ENCODE measurements at places on chromosomes 4 and X.

GRCh38 chrX:46770000-46770816 is 11.3 kb upstream of the SLC9A7 start:
- DNase-seq = peak; percentile 76

DNA sequence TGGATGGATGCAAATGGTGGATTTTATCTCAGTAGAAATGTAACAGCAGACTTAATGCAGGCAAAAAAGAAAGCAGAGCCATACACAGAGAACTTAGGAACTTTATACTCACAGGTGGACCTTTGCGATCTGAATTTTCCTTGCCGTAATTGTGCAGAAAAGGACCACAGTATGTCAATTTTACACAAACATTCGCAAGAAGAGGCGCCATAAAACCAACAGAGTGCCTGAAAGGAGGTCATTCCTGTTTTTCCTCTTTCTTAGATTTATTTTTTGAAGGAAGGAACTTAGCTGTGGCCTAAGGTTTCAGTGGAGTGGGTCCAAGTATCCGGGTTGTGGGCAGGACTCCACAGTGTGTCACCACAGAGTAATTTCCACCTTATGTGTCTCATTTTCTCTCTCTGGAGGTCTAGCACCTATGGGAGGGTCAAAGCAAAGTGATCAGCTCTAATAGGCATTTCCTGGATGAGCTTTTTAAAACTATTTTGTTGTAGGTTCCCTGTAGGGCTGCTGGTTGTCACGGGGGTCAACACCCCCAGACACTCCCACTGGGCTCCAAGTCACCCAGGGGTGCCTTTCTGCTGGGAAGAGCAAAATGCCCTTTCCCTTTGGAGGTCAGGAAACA is 24.7 kb upstream of the PBDC1 start:
- DNase-seq = peak; percentile 59

- peak; percentile 72 for DNase-seq
Observed at GRCh38 chr4:140856621-140857062, 100.5 kb upstream of the TBC1D9 start.

DNA sequence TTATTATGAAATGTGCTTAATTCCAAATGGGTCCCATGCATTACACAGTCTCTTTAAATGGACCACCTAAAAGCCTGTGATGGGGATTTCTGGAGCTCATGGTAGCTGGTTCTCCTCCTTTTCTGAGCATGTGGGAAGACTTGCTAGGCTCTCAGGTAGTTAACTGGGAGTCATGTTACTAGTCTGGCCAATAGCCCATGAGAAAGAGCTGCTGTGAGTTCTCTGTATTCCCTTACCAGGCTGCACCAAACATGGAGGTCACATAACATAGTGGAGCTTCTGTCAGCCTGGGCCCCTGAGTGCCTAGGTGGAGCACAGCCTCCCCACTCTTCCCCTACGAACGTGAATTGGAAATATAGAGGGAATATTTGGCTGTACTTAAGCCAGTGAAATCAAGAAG is 198.4 kb downstream of the MAML3 start:
- no peak for DNase-seq

DNA sequence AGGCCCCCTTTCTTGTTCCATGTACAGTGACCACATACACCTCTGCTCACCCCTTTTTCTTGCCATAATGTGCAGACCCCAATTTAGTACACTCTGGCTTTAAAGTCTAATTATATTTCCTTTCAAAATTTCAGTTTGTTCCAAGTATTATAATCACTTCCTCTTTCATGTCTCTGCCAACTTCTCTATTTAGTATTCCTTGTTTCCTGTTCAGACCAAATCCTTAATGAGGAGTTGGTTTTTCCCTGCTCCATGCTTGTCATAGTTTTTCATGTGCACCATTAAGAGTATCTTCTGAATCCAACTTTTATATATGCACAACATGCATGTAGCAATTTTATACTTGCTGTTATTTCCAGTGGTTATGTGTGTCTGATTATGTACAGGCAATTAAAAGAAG is 32.3 kb downstream of the USP53 start:
- peak; percentile 30 for DNase-seq

- no peak for DNase-seq
Observed at GRCh38 chr4:27020203-27020602, 159.6 kb downstream of the STIM2 start.

GRCh38 chrX:148020329-148020728 is 39.2 kb downstream of the FMR1NB start:
- DNase-seq = no peak

DNA sequence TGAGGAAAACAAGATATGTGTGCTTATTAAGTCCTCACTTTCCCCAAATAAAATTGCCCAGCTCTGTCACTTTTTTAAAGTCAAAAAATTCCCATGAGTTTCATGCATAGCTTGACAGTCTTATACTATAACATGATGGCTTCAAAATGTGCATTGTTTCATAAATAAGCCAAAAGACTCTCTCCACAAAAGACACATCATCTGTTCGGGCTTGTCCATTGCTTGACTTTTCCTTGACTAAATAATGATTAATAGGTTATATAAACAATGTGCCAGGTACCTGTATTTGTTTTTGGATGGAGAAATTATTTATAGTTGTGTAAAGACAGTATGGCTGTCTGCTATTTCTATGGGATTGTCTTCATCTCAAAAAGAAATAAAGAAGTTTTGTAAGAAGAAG is 329.2 kb upstream of the KLF3 start:
- no peak for DNase-seq

- no peak for DNase-seq
Observed at GRCh38 chr4:104693601-104694201, 199.0 kb upstream of the CXXC4 start.

- DNase-seq = peak; percentile 81
Observed at GRCh38 chr4:10006231-10006600, 15.1 kb downstream of the SLC2A9 start.

DNA sequence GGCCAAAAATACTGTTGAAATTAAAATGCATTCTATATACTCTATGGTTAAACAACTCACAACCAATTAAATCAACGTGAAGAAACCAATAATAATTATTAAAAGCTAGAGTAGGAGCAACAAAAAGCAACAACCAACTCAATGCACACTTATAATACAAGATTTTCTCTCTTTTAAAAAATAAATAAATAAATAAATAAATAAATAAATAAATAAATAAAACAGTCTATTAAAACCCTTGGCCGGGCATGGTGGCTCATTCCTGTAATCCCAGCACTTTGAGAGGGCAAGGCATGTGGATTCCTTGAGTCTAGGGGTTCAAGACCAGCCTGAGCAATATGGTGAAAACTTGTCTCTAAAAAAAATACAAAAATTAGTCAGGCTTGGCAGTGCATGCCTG is 62.7 kb downstream of the ENOX2 start:
- no peak for DNase-seq

DNA sequence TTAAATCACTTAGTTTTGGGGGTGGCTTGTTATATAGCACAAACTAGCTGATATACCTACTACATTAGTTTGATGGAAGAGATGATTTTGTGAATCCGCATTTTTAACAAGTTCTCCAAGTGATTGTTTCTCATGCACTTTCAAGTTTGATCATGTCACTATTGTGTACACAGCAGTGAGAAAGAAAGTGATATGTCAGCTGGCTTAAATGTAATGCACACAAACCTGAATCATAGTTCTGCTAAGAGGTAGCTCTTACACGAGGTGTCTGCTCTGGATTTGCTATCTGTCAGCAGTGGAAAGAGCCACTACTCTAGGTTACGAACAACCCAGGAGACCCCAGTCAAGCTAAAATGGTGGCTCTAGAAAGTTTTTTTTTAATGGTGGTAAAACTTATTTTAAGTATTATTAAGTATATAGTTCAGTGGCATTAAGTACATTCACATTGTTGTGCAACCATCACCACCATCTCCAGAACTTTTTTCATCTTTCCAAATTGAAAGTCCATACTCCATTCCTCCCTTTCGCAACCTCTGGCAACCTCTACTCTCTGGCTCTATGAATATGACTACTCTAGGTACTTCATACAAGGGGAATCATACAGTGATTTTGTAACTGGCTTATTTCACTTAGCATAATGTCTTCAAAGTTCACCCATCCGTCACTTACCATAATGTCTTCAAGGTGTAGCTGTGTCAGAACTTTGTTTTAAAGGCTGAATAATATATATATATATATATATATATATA is 147.3 kb downstream of the HS6ST2 start:
- DNase-seq = no peak

DNA sequence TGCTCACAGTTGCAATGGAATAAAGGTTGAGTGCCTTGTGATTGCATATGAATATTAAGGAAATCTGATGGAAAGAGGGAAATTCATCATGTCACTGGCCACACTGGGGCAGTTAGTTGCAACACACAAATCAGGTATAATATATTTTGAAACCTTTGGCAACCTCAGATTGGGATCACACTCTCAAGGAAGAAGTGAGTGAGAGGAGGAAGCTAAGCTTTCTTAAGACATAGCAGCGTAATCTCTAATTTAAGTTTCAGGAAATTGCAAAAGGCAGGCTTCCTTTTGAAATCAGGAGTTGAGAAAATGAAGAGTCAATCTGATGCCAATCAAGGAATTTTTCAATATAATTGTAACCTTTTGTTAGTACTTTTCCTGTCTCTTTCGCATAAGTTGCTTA is 12.3 kb upstream of the CLTRN start:
- DNase-seq = no peak

GRCh38 chrX:5220421-5220820 is 1008.2 kb downstream of the NLGN4X start:
- no peak for DNase-seq

DNA sequence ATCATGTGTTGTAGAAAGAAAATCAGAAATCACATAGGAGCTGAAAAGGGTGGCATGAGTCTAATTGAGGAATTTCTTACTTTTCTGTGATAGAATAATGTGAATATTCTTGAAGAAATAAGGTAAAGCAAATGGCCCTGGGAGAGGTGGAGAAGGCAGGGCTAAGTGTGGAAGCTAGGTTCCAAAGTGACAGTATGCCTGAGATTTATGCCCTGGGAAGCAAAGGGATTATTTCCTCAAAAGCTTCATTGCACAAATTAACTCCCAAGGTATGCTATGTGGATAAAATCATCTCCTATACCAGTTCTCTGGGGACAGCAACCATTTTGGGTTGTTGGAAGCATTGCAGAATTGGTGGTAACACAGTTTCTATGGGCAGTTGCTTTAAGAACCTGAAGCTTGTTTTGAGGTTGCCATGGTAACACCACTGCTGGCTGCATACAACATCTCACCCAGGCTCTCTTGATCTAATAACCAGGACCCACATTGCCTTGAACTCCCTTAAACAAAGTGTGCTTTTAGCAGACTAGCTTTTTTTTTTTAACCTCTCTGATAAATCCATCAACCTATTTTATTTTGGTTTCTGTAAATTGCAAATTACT is 21.0 kb downstream of the MAOA start:
- no peak for DNase-seq

DNA sequence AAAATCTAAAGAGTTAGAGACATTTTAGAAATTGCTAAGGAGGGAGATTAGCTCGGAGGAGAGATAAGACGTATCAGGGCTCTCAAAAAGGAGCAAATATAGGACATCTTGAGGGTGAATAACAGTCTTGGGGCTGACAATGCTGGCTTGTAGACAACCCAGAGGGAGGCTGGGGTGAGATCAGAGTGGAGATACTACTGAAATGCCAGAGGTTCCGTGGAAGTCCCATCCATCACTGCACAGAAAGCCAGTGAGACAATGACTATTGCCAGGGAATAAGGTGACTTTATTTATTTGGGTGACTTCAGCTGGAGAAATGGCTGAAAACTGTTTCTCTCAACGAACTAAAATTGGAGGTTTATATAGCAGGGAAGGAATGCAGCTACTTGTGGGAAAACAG is 838.1 kb upstream of the AGA start:
- no peak for DNase-seq

GRCh38 chr4:155738548-155738947 is 20.3 kb upstream of the GUCY1B1 start:
- DNase-seq = peak; percentile 31

GRCh38 chr4:125020089-125021034 is 294.4 kb upstream of the FAT4 start:
- no peak for DNase-seq

DNA sequence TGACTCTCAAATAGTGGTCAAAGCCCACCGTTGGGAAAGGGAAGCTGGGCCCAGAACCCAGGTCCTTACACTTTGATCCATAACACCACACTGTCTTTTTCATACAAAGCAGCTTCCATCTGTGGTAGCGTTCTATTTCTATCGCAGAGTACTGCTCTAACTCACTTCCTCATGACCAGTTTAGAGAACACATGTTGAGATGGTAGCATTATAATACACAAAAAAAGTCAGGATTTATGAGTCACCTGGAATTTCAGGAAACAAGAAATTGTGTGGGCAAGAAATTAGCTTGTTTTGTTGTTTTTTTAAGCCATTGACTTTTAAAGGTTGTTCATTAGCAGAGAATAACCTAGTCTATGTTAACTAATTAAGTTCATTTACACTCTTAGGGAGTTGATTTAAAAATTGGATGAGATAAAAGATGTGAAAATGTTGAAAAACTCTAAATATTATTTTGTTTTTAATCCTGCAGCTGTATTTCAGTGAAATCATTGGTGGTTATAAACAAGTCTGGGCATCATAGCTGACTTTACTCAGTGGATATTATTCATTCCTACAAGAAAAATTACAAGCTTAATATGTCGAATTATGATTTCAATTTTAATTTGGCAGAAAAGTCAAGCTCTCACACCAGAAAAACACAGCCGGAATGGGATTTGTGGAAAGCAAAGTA is 1011.1 kb upstream of the HS3ST1 start:
- DNase-seq = no peak

- no peak for DNase-seq
Observed at GRCh38 chr4:86870442-86871069, 21.4 kb upstream of the SLC10A6 start.

GRCh38 chr4:144338834-144339233 is 198.3 kb upstream of the GYPA start:
- DNase-seq = no peak
